Activated CD8-positive, alpha-beta memory T cell treated with anti-CD3 and anti-CD28 coated beads, Interleukin-2, amount 50 U/mL, for 4 hours (primary cell): ENCODE measurements at places on chromosomes 5 and 9.

DNA sequence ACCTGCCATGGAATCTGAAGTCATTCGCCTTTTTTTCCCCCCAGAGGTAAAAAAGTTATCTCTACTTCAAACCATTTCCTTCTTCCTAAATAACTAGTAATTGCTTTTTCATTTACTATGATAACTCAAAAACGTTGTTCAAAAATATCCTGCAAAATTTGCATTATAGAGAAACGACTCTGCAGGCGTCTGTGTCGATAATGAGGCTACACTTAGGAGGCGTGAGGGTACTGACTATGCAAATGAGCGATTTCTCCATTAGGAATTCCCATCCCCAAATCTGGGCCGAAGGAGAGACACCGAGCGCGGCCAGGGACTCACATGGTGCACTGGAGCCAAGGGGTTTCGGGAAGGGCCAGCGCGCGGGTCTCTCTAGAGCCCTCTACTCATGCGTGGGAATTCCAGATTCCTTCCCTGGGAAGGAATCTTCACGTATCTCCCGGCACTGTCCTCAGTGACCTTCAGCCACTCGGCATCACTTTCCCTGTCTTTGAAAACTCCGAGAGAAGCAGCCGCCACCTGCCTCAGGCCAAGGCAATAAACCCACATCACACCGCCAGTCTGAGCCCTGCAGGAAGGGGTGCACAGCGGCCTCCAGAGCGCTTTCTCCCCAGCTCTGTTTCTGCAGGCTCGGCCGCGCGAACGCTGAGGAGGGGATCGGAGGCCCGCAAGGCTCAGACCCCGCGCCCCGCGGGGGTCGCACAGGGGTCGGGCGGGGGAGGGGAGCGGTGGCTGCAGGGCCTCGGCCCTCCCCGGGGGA lies 718 bp upstream of the DENND4C start:
- peak; percentile 65 for DNase-seq

DNA sequence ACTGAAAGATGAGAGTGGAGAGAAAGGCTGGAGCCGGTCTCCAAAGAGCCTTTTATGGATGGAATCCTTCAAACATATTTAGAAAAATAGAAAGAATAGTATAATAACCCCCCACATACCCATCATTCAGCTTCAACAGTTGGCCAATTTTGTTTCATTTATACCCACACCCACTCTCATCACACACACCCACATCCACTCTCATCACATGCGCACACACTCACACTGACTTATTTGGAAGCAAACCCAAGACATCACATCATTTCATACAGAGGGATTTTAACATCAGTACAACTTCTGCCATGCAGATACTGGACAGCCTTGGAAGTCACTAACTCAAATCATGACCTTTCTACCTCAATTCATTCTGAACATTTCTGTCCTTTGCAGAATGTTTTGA lies 72.8 kb upstream of the CPLX2 start:
- DNase-seq = no peak

- DNase-seq = peak; percentile 70
Measured at GRCh38 chr9:91424403-91425176, 958 bp upstream of the NFIL3 start.

DNA sequence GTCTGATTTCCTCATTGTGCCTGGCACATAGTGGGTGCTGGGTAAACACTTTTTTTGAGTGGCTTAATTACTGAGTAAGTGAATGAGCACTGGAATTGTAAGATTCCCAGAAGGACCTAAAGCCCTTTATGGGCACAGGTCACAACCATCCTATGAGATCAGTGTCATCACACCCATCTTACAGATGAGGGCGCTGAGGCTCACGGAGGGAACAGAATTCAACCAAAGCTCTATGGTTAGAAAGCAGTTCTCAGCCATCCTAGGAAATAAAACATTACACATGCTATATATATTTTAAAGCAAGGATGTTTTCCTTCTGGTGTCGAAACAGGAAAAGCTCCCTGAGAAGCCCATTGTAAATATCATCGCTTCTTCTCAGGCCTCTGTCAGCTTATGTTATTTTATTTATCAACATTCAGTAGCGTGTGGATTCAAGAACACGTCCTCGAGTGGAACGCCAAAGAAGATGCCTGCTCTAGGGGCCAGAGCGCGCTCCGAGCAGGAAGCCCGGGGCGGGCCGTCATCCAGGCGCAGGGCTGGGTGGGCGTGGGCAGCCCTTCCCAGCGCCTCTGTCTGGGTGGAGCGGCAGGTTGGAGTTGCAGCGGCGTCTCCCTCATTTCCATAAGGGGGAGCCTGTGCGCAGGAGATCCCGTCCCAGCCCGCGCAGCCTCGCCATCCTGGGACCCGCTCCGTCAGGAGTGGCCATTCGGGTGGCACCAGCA lies 155.8 kb upstream of the SMIM23 start:
- DNase-seq = no peak

DNA sequence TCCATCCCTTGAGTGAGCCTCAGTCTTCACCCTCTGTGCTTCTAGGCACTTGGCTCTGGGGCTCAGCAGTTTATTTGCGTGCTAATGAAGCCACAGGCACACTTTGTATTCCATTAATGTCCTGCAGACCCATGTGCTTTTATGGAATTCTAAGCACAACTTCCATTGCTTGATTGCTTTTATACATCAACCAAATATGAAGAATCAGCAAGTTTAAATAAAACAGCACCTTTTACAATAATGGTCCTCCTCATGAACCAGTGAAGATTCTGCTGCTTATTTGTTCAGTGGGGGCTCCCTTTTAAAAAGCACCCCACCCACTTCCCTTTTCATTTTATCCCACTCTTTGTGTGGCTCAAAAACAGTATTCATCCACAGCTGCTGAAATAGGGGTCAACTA lies 60.2 kb downstream of the DCP2 start:
- DNase-seq = no peak

- no peak for DNase-seq
Measured at GRCh38 chr9:126796758-126797157, 8.1 kb upstream of the ZBTB43 start.

DNA sequence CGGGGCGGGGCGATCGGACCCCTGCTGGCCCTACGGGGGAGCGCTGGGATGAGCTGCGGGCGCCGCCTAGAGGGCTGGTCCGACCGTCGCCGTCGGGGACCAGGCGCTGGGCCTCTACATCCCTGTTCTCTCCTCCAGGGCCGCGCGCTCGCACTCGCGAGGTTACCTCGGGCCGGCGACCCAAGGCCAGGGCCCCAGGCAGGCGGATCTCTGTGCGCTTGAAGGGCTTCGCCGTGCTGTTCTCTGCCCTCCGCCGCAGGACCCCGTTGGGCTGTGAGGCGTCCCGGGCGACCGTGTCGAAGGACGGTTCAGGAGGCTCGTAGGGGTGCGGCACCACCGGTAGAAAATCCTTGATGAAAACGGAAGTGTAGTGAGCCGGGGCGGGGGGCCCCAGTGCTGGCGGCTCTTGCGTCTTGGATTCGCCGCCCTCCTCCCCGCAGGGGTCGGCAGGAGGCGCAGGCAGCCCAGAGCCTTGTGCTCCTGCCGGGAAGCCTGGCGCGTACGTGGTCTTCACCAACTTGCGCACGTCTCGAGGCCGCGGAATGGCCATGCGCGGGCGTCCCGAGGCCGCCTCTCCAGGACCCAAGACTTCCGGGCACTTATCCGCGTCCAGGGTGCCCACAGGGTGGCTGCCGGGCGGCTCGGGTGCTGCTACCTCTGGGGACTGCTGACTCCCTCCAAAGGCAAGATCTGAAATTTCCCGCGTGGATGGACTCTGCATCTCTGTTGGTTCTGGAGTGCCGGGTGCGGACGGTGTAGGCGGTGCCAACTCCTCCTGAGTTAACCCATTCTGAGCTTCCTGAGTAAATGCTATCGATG lies 2.0 kb downstream of the PROB1 start:
- DNase-seq = peak; percentile 75
